Aorta (tissue), 5 donors: ENCODE measurements at places on chromosomes 3 and 15. TPM values are rescaled to one million over a fixed set of nuclear protein-coding genes. Genes with fewer than 3 reads are reported as not detected.

GRCh38 chr3:116930786-116931185 is 221.2 kb downstream of the TUSC7 start:
- H3K4me3 ChIP-seq = no peak overlapping the region
- no peaks in the 10 kb centered on the region for H3K27me3 ChIP-seq
- no peaks in the 10 kb centered on the region for H3K36me3 ChIP-seq
- DNase-seq = no peak
- H3K27ac ChIP-seq = no peak overlapping the region

DNA sequence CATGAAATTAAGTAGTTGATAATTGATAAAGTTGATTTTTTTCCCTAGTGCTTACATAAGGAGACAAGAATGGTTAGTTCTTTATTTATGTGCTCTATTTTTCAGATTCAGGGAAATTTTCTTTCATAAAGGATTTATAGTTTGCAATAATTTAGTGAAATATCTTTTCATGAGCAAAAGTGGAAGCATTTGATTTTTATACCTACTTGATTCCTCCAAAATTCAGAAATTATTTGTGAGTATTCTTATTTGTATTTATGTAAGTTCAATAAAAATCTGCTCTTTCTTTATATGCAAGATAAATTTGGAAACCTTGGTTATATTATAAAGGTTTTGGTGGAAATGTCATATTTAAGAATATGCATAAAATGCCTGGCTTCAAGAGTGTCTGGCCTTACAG is 14.7 kb upstream of the SLCO2A1 start:
- no peak overlapping the region for H3K4me3 ChIP-seq
- no peaks in the 10 kb centered on the region for H3K27me3 ChIP-seq
- H3K4me1 ChIP-seq = no peaks in the 10 kb centered on the region
- no peak for DNase-seq

- no peaks in the 10 kb centered on the region for H3K27me3 ChIP-seq
- no peak overlapping the region for H3K4me3 ChIP-seq
- no peaks in the 10 kb centered on the region for H3K36me3 ChIP-seq
- no peaks in the 10 kb centered on the region for H3K4me1 ChIP-seq
These were observed 617.9 kb downstream of the NTRK3 start for GRCh38 chr15:87638554-87639083.

DNA sequence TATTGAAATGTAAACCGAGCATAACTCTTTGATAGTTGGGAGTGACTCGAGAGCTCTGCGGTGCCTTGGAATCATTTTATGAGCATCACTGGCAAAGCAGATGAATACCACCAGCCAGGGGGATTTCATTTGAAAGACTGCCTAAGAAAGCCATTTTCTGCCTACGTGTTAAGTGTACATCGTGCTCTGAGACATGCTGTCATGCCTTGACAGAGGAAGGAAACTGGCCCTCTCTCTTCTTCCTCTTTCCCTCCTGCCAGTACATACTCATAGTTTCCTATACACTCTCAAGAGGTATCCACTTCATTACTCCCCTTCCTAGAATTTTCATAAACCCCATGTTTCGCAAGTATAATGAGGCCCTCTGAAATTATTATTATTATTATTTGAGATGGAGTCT is 8.8 kb downstream of the BCL2A1 start:
- H3K4me3 ChIP-seq = no peak overlapping the region
- no peaks in the 10 kb centered on the region for H3K4me1 ChIP-seq
- no peak overlapping the region for H3K27ac ChIP-seq
- no peak for DNase-seq

DNA sequence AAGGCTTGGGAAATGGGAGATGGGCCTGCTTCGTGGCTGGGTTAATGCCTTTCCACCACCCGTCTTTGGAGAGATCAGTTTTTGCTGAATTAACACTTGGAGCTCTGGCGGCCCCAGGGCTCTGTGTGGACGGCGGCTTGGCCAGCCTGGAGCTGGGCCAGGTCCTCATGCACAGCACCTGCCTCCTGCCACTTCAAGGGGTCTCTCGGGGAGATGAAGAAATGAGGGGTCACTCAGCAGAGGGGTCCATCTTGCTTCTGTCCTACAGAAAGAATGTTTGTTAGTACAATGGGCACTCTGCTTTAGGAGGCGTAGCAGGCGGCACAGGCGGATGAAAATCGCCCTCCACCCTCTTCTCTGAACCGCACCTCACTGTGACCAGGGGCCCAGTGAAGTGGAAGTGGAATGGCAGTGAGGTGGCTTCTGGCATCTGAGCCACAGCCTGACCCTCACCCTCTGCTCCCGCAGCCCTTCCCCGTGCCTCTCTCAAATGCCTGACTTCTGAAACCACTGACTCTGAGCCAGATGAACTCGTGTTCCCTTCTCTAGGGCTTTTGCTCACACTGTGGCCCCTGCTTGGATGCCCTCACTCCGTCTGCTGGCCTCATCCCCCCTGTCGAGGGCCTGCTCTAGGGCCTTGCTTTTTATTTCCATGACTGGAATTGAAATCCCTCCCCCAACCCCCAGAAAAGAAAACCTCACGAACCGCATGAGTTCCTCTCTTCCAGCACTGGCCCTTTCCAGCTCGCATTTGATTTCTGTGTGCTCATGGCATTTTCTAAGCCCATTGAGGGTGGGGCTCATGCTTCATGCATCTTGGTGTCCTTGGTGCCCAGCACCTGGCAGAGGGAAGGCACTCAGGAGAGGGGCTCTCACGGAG is 42.2 kb downstream of the CHDH start:
- DNase-seq = peak; percentile 43
- no peaks in the 10 kb centered on the region for H3K36me3 ChIP-seq
- H3K27ac ChIP-seq = no peak overlapping the region
- no peaks in the 10 kb centered on the region for H3K27me3 ChIP-seq

The ZBTB47 gene
- 72.4 TPM for total RNA-seq

The EPHB1 gene
- total RNA-seq = 3.6 TPM
